Chondrocyte (in vitro differentiated cells): ENCODE measurements at places on chromosomes 3 and 15. TPM values are rescaled to one million over a fixed set of nuclear protein-coding genes. Genes with fewer than 3 reads are reported as not detected.

- no peak for DNase-seq
Observed at GRCh38 chr3:39762537-39763070, 46.8 kb upstream of the MYRIP start.

- no peak for DNase-seq
Observed at GRCh38 chr15:62617741-62618140, 424.8 kb upstream of the TPM1 start.

DNA sequence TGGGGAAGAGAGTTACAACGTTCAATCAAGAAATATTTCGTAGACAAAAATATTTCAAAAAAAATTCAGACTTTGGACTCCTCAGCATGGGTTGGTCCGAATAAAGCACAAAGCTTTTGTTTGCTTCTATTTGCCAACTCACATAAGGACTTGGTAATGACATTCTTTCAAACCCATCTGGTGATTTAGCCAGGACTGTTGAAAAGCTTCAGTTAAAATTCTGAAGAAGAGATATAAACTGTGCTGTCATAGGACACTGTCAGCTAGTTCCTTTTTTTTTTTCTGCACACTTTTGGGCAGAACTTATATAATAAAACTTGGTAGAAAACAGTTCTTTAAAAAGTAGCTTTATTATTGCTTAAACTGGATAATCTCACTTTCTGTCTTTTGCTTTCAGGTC, 660.8 kb upstream of the SGO1 start:
- DNase-seq, result no peak

DNA sequence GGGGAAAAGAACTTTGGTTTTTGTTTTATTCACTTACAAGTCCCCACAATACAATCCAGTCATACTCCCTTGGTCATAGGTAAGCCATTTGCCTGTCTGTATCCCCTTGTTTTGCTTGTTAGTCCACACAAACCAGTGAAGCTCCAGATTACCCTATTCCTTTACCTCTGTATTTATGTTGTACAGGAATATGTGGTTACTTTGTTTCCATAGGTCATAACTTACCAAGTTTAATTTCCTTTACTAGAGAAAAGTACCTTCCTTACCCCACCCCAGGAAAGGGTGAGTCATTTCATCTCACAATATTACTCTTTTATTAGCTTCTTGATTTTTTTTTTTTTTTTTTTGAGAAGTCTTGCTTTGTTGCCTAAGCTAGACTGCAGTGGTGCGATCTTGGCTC, 113.4 kb upstream of the LRRFIP2 start:
- no peak for DNase-seq

- DNase-seq, result no peak
Observed at GRCh38 chr3:189512039-189512438, 119.2 kb upstream of the TP63 start.

DNA sequence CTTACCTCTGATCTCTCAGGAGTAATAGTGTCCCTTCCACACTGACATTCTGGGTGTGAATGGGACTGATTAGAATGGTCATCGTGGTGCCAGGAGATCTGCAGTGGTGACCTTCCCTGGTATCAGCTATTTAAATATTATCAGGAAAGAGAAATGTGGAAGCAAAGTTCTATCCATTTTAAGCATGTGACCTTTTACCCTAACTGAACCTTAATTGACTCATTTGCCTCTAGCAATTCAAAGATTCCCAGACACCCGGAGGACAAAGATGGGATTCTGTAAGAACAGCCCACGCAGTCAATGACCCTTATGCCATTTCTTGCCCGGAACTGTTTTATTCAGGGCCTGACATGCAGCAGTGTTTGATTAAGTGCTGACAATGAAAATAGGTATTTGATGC, 10.3 kb downstream of the LIPC start:
- no peak for DNase-seq

GRCh38 chr3:4426782-4427344, 40.2 kb downstream of the SUMF1 start:
- no peak for DNase-seq

DNA sequence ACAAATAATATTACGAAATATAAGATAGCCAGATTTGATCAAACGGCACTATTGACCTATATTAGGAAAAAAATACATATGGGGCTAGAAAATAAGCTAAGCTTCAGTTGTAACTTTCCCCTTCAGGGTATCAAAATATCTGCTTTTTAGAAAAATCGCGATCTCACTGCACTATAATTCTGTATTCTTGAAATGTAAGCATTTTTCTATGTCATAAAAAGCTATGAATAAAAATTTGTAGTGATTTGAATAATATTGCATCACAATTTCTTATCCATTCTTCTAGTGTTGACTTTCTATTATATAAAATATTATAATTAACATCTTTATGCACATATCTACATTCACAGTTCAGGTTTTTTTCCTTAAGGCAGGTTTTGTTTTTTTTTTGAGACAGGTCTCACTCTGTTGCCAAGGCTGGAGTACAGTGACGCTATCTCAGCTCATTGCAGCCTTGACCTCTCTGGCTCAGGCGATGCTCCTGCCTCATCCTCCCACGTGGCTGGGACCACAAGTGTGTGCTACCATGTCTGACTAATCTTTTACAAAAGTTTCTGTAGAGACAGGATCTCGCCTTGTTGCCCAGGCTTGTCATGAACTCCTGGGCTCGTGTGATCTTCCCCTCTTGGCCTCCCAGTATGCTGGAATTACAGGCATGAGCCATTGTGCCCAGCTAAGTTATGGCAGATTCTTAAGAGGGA, 21.6 kb downstream of the EMC4 start:
- no peak for DNase-seq

GRCh38 chr3:56124546-56124945, 343.7 kb downstream of the ERC2 start:
- DNase-seq, result no peak

GRCh38 chr3:160968761-160969160, 136.4 kb downstream of the B3GALNT1 start:
- DNase-seq, result no peak

- DNase-seq, result no peak
Observed at GRCh38 chr3:184284696-184285095, 8.9 kb downstream of the ECE2 start.

- no peak for DNase-seq
Observed at GRCh38 chr3:43024181-43024885, 45.2 kb downstream of the GASK1A start.

- DNase-seq, result no peak
Observed at GRCh38 chr3:116586285-116586944, 123.2 kb upstream of the TUSC7 start.

- DNase-seq, result no peak
Observed at GRCh38 chr3:62374341-62375218, 1.2 kb upstream of the FEZF2 start.

DNA sequence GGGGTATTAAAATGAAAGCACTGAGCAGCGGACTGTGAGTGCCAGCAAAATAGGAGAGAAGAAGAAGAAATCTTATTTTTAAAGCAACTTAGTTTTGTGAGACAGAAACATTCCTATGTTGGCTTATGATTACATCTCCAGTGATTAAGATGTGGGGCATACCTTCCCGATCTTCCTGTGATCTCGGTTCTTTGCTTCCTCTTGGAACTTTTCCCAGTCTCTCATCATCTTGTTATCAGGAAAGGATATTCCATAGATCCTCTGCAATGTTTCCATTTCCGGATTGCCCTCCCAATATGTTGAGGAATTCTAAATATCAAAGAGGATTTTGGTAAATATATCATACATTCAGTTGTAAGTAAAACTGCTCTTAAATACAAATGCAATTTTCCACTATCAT, 22.2 kb downstream of the TARS3 start:
- DNase-seq, result no peak

DNA sequence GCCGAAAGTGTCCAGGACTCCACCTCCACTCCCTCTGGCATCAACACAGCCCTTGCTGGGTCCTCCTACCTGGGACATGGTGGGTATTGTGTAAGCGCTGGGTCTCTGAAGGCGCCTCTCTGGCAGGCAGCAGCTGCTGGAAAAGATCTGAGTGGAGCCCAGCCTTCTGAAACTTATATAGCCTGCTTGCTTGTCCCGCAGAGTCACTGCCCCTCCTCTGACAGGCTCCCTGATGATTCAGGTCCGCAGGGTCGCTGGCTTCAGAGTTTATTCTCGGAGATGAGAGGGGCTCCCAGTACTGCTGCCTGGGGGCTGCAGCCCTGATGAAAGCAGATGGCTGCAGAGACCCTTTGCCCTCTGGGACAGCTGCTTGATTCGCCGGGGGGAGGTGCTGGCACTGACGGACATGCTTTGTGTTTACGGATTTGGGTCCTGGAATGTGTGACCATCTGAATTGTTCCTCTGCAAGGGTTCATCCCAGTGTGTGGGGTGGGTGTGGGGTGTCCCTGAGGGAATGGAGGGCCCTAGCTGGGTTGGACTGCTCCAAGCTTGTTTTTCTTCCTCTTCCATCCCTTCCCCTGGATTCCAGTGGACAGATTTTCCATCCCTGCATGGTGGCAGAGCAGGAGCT, at the start of gene MUSTN1:
MUSTN1 (minus strand) TSS at position 149 of the 631 bp plus-strand sequence; CDS start at position 78, 71 bp downstream.
- DNase-seq, result no peak

GRCh38 chr3:195012571-195012970, 258.4 kb downstream of the XXYLT1 start:
- DNase-seq, result no peak

DNA sequence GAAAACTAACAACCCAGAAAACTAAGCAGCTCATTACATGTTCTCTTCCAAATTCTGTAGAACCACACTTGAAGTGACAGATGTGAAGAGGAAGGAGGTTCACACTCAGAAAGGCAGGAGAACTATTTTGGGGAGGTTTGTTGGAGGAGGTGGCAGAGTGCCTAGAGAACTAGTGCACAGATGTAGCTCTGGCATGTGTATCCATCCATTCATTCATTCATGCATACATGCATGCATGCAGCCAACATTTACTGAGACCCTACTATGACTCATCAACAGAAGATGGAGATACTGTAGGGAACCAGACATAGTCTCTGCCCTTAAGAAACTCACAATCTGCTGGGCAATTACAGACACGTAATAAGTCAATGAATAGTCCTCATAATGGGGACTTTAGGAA, 116.7 kb downstream of the ERC2 start:
- no peak for DNase-seq

- no peak for DNase-seq
Observed at GRCh38 chr15:70636540-70637165, 126.7 kb downstream of the UACA start.

GRCh38 chr15:56045068-56045748, 51.8 kb upstream of the NEDD4 start:
- DNase-seq, result no peak

- DNase-seq, result no peak
Observed at GRCh38 chr3:54957711-54958110, 29.9 kb upstream of the LRTM1 start.

DNA sequence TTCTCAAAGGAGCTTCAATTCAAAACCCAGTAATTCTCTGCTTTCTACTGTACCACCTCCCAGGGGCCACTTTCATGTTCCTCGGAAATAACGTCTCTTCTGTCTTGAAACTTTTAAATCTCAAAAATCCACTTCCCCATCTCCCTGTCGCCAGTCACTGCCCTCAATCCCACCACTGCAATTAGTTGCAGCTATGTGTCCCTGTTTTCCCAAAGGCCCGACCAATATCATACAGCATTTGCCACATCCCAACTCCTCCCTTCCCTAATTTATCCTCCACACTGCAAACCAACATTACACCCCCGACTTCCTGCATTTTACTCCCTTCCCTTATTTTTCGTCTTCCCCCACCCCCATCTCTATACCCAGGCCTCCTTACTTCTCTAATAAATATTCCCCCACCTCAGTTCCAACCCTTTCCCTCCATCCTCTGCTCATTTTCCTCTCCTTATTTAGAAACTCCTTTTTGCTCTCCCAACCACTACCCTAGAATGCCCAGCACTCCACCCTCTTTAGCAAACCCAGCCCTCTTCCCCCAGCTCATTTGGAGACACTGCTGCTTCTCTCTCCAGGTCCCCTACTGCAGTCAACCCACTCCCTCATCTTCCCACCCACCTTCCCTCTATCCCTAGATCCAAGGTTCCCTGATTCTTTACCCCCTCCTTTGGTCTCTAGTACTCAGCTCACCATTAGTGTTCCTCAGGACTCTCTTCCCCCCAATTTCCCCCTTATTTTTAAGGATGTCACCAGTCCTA, 1.1 kb downstream of the NPTN start:
- DNase-seq, result no peak

Gene NDUFB5
- total RNA-seq, result 58.5 to 93.6 TPM (median 67.0 TPM) in 3 replicates

Gene MYL3
- 0.22 to 0.82 TPM in 2 of 3 replicates, not detected in the other for total RNA-seq

Gene MAP1A
- total RNA-seq, result 95.3 to 99.9 TPM (median 96.3 TPM) in 3 replicates

Gene LMAN1L
- total RNA-seq, result 0.82 TPM in 1 of 3 replicates, not detected in the others

Gene ACY1
- 21.1 to 24.5 TPM (median 21.7 TPM) in 3 replicates for total RNA-seq

Gene TRPC1
- total RNA-seq, result 15.1 to 20.1 TPM (median 16.4 TPM) in 3 replicates

Gene GOLGA6L22
- not detected in 3 replicates for total RNA-seq

Gene SLCO2A1
- 0.46 to 1.0 TPM (median 0.82 TPM) in 3 replicates for total RNA-seq
